ENCODE measurements at places on chromosomes 3 and 15.

DNA sequence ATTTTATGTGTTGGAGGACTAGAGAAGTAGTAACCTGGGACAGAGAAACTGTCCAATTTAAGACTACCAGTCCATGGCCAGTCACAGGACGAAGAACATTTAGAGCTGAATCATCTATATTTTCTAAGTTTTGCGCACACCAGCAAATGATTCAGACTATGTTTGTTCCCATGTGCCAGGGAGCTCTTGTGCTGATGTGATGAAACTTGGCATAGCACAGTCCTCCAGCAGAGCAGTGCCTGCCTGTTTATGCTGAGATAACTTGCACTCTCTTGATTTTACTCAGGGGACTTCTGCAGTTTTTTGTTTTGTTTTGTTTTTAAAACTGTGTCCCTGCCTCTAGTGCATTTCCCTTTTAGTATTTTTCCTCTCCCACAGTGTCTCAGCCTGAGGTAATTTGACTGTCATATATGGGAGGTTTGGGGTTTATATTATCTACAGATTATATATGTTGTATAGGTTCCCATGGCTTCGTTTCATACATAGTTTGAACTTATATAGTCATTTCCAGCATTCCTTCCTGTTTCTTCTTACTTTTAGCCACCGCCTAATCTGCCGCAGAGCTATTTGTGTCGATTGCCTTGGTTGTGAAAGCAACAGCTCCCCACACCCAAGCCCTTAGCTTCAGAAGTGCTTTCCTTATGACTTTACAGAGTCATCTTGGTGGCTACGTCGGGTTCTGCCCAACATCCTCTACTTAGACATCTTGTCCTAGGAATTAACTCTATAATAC is 45.5 kb downstream of the PPM1L start:
- DNase-seq: no peak

DNA sequence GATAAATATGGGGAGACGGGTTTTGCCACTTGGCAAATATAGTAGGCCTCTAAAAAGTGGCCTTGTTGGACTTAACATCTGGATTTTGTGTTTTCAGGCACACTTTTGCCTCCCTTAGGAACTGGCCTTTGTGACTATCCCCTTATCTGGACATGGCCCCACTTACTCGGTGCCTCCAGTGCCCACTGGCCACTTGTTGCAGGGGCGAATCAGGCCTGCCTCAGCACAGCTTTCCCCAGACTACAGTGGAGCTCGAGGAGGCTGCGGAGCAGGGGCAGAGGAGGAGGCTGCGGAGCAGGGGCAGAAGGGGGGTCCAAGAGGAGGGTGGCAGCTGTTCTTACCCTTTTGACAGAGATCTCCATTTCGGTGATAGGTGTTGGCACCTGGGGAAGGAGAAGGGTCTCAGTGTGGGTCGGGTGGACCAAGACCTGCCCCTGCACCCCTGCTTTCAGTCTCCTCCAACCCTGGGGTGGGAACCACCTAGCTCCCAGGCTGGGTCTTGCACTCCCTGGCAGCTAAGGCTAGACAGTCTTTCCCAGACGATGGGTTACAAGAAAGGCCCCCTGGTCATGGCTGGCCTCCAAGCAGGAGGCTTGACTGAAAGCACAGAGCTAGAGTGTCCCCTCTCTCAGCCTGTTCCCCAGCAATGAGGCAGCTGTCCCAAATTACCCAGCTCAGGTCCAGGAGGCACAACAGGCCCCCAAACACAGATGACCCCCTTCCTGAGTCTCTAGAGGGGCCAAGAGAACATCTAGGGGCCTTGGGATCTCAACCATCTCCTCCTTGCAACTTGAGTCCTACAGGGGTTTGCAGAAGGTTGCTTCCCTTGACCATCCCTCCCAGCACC is 6.1 kb downstream of the SEMA3G start:
- no peak for DNase-seq

- no peak for DNase-seq
Measured at GRCh38 chr3:127299276-127299675, 11.4 kb upstream of the PRR20G start.

DNA sequence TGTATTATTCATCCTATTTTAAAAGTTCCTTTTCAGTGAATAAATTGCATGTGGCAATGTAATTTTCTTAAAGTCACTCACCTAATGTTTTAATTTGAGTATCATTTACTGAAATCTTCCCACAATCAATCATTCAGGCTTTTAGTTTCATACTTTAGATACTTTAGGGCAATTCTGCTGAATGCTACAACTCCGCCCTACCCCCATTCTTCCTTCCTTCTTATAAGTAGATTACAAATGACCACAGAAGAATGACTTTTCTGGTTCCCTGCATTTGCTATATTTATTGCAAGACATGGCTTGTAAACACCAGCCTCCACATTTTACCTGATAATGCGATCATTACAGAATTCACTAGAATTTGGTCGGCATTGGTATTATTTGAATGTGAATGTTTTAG is 1061.9 kb downstream of the FHIT start:
- DNase-seq: no peak

DNA sequence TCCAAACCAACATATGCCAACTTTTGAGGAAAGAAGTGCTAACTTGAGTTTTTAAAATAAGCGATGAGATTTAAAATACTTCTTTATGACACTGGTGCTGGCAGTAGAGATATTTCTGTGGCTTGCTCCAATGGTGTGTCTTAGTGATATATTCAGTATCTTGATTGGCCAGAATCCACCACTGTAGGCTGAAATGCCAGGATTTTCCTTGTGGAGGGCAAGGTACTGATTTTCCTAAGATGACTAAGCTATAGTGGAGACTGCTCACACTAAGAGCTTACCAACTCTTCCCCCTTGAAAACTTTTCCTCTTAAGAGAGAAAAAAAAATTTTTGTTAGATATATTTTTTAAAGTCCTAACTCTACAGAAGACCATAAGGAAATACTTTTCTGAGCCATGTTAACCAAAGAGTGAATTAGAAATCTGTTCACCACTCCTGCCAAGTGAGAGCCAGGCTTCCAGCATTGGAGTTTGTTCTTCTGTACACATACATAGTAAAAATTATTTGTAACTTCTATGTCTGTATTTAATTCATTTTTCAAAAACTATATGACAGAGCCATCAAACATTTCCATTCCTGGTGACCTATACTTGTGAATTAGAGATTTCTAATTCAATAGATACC is 109.1 kb downstream of the PPP2R3A start:
- DNase-seq: no peak

DNA sequence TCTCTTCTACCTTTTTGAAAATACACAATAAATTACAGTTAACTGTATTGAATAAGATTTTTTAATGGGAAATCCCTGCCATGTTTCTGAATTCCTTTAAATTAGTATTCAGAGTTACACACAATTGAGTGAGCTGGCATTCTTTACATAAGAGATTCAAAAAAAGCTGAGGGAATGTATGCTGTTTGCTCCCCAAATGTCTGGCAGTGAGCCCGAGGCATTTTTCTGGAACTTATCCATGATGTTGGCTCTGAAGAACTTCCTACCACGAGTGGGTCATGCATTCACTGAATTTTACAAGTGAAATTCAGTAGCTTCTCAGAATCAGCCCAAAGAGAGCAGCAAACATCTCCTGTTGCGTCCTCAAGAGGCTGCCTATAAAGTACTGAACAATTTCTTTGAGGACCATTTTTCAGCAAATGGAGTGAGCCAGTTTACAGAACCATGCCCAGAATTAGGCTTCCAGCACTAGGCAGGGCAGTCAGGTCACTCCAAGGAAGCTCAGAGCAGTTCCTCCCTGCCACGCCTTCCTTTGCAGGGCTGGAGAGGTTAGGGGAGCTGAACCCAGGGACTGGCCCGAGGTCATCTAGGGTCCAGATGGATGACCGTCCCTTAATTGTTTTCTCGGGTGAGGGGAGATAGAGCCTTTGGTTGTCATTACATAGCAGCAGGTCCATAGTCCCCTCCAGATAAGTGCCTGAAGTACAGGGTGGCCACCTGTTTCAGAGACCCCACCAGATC is 21.2 kb downstream of the GABRA5 start:
- DNase-seq: no peak

- no peak for DNase-seq
Measured at GRCh38 chr3:143244516-143245063, 125.0 kb downstream of the CHST2 start.

GRCh38 chr3:69339760-69340159 is 46.1 kb downstream of the FRMD4B start:
- no peak for DNase-seq

- DNase-seq: no peak
Measured at GRCh38 chr15:59538494-59538893, 73.1 kb upstream of the GCNT3 start.

GRCh38 chr3:172904711-172905373 is 154.3 kb downstream of the ECT2 start:
- DNase-seq: no peak

- DNase-seq: no peak
Measured at GRCh38 chr3:78235841-78236240, 1195.9 kb downstream of the ROBO2 start.

- peak; percentile 28 for DNase-seq
Measured at GRCh38 chr3:172094621-172095557, 55.5 kb downstream of the FNDC3B start.

GRCh38 chr3:123379041-123379830 is 69.7 kb downstream of the ADCY5 start:
- DNase-seq: no peak

DNA sequence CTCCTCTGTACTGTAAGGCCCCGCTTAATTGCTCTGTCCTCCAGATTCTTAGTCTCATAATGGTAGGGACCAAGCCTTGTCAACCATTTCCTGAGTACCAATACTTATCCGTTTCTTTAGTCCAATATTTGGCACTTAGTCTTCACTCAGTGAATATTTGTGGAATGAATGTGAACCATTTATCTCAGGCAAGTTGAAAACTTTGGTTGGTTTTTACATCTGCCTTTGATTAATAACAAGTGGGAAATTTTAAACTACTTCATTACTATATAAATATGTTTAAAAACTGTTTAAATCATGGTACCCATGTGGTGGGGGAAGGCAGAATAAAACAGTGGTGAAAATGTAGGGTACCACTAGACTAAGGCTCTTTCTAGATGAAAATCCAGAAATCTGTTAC is 15.2 kb downstream of the CA12 start:
- no peak for DNase-seq

- DNase-seq: no peak
Measured at GRCh38 chr3:40546816-40547215, 22.1 kb downstream of the ZNF621 start.

DNA sequence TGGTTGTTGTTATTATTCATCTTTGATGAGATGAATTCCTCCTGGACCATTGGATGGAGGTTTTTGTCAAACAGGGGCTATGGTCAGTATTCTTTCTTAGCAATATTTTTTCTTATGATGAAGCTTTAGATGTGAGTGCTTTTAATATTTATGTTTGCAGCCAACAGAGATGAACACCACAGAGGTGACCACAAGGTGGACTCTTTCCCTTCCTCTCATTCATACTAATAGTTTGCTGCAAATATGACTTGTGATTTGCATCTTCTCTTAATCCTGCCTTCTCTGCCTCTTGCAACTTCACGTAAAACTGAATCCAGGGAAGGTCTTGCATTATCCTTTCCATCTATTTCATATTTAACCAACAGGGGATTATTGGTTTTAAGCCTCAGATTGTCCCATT is 473.1 kb upstream of the UBE2E2 start:
- DNase-seq: no peak

- no peak for DNase-seq
Measured at GRCh38 chr3:99473321-99473751, 165.1 kb upstream of the COL8A1 start.

DNA sequence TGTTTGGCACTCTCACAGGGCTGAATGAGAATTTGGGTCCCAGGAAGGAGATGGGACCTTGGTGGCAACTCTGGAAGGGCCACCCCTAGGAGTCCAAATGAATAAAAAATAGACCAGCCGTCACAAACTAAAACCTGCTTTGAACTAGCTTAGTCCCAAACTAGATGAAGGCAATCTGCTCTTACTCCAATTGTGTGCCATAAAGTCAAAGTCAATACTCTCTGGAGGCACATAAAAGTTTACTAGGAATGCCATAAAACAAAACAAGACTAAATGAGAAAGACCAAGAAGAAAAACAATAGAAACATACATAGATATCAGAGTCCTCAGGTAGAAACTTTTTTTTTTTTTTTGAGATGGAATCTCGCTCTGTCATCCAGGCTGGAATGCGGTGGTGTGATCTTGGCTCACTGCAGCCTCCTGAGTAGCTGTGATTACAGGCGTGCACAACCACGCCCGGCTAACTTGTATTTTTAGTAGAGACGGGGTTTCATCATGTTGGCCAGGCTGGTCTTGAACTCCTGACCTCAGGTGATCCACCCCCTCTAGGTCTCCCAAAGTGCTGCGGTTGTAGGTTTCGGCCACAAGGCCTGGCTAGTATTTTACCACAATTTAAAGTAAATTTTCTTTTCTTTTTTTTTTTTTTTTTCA is 8.1 kb downstream of the GOLGA6L2 start:
- DNase-seq: no peak

DNA sequence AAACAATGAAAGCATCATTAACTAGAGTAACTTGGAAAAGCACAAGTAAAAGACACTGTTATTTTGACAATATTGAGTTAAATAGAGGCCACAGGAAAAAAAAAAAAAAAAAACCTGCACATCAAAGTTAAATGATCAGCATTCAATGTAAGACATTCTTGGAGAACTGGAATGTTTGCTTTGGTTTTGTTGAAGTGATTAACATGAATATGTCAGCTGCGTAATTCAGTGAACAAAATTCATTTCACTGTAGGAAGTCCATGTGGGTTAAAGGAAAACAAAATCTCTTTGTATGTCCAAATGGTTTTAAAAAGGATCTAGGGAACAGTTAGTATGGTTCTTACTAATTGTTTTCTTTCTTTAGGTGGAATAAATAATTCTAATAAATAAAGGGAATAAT is 252.8 kb upstream of the CNTN6 start:
- DNase-seq: no peak

DNA sequence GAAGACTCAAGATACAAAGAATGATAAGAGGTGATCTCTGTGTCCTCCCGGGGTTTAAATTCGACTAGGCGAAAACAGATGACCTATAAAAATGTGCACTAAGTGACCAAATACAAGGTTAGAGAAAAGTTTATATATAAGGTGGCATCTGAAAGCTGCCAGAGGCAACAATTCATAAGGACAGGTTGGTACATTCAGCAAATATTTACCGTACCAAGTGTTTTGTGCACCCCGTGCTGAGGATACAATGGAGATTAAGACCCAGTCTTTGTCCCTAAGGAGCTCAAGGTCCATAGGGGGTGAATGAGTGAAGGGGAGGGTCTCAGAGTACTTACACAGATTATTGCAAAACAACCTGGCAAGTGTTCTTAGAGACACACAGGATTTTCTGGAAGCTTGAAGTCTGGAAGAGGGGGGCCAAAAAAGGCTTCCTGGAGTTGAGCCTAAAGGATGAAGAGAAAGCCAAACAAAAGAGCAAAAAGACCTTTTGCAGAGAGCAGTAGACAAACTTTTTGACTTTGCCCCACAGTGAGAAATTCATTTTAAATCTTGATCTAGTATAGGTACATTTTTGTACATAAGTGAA is 71.4 kb upstream of the LRIG1 start:
- DNase-seq: no peak

GRCh38 chr3:105832644-105833043 is 36.2 kb downstream of the CBLB start:
- DNase-seq: no peak

DNA sequence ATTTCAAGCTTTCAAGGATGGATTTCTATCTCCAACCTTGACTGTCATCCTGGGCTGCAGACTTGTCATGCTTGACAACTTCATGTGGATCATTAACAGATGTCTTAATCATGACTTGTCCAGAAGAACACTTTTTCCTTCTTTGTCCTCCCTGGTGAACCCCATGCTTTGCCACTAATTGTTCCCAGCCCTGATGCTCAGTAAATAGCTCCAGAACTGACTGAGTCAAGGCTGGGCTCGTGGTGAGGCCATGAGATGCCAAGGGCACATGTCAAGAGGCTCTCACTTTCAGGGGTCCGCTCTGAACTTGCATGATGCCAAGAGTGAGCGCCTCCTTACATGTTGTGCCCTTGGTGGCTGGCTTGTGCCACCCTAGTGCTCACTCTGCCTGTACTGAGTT is 48.9 kb upstream of the KY start:
- DNase-seq: no peak

All from GM19239 (cell line).